Breast epithelium (tissue), 4 donors: ENCODE measurements at places on chromosomes 13 and 19.

- DNase-seq = peak; percentile 77
These were observed 8.0 kb downstream of the NAPSA start for GRCh38 chr19:50357178-50358100.

DNA sequence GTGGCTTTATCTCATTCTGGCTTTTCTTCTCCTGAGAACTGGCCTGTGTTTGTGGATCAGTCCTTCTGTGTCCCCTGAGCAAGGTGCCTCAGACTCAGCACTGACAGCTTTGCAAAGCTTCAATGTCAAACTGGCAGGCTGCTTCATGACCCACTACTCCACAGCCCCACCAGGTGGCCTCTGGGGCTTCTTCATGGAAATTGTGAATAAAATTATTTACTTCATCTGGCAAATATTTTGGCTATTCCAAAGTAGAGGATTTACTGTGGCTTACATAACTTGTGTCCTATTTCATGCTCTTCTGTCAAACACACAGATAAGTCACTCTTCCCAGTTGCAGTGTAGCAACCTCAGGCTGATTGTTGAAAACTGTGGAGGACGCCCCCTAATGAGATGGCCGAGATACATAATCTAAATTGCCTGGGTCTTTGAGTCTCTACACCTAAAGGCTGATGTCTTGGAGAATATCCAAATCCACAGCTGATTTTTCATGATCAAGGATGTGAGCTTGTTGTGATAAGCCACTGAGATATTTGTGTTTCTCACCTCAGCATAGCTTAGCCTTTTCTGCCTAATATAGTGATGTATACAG, 721.9 kb upstream of the SLC10A2 start:
- DNase-seq = no peak

DNA sequence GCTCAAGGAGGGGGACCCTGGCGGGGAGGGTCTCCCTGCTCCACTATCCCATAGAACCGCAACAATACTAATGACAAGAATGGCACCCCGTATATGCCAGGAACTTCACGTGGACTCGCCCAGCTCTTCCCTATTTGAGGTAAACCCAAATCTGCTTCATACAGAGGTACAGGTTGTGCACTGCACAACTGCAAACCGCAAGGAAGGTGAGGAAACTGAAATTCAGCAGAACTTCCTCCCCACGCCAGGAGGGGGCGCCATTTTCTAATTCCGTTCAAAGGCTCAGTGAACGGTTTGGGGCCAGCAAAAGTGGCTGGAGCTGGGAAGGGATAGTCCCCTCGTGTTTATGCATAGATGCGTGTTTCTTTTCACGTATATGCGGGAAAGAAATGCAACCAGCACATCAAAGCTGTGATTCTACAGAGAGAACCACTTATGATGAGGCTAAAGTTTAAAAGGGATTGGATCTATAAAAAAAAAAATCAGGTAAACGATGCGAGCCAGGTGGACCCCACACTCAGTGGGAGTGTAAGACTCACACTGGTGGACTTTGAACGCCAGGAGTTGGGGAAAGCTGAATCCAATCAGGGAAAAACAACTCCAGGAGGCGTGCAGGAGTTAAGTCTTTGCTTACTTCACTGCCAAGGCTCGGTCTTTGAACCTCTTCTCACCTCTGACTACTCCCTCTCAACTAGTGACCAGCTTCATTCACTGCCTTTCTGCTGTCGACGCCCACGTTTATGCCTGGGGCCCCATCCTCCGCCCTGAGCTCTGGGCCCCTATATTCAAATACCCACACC, 20.3 kb downstream of the C19orf81 start:
- DNase-seq = no peak

- DNase-seq = no peak
These were observed 12.3 kb upstream of the GNG8 start for GRCh38 chr19:46648060-46648960.

DNA sequence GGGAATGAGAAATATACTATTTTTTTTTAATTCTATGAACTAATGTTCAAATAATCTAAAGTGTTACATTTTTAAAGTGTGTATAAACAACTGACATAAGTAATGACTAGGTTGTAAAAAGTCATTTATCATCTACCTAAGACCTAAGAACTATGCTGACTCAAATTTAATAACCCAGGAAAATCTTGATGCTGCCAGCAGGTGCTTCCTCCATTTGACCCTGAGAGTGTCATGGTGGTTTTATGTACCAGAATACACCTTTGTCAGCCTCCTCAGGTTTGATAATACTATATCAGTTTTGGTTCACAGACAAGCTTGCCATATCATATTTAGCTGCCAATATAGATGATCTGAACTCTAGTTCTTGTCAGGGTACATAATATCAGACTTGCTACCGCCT, 1151.2 kb downstream of the PCDH17 start:
- DNase-seq = no peak

DNA sequence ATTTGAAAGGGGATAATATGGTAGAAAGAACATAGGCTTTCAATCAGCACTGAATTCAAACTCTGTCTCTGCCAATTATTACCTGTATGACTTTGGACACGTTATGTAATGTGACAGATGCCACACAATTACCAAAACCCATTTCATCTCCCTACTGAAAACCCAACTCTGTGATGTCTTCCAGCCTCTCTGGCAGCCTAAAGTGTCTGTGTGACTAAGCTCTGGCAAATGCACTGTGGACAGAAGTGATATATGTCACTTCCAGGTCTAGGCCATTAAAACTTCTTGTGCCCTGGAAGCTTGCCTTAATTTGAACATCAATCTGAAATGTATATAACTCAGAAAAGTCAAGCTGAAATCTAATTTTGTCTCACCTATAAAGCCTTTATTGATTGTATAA, 552.0 kb downstream of the RFC3 start:
- no peak for DNase-seq

- no peak for DNase-seq
These were observed 8.1 kb upstream of the HCN2 start for GRCh38 chr19:581399-582111.

GRCh38 chr19:31648347-31648746, 299.1 kb upstream of the TSHZ3 start:
- DNase-seq = no peak

- DNase-seq = no peak
These were observed 21.9 kb upstream of the ZNF432 start for GRCh38 chr19:52070496-52070895.

GRCh38 chr19:14411938-14412245, 7.2 kb downstream of the DDX39A start:
- no peak for DNase-seq

- DNase-seq = no peak
These were observed 43.4 kb upstream of the MED4 start for GRCh38 chr13:48138270-48138669.

GRCh38 chr13:48579165-48579918, 46.5 kb upstream of the RCBTB2 start:
- no peak for DNase-seq

GRCh38 chr13:80571346-80572307, 230.7 kb upstream of the SPRY2 start:
- DNase-seq = no peak

- DNase-seq = no peak
These were observed 193.3 kb downstream of the SLC7A1 start for GRCh38 chr13:29402166-29402636.

- DNase-seq = peak; percentile 61
These were observed 9.0 kb downstream of the SLC25A15 start for GRCh38 chr13:40798380-40798779.

- DNase-seq = no peak
These were observed 40.8 kb upstream of the TPP2 start for GRCh38 chr13:102555914-102556553.

GRCh38 chr13:67860315-67860714, 630.2 kb upstream of the PCDH9 start:
- no peak for DNase-seq

- no peak for DNase-seq
These were observed 57.6 kb upstream of the ZNF507 start for GRCh38 chr19:32287811-32288227.

- DNase-seq = no peak
These were observed 6.8 kb upstream of the MBNL2 start for GRCh38 chr13:97215325-97215724.

DNA sequence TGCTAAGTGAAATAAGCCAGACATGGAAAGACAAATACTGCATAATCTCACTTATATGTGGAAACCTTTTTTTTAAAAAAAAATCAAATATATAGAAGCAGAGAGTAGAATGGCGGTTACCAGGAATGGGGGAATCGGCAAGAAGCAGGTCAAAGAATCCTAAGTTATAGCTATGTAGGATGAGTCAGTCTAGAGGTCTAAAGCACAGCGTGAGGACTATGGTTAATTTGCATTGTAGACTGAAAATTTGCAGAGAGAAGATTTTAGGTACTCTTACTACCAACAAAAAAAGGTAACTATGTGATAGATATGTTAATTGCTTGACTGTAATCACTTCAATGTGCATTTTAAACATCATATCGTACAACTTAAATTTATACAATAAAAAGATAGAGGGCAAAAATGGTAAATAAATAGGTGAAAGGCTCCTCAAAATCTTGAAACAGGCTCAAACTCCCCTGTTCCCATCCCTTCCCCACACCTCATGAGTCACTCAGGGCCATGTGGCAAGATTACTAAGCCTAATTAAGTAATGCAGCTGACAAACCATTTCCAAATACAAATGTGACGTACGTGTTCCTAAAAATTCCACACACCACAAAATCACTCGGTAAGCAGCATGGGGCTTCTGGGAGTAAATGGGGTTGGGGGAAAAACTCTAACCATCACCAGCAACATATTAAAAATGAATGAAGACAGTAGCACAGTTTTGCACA, 159.0 kb downstream of the USP12 start:
- no peak for DNase-seq

DNA sequence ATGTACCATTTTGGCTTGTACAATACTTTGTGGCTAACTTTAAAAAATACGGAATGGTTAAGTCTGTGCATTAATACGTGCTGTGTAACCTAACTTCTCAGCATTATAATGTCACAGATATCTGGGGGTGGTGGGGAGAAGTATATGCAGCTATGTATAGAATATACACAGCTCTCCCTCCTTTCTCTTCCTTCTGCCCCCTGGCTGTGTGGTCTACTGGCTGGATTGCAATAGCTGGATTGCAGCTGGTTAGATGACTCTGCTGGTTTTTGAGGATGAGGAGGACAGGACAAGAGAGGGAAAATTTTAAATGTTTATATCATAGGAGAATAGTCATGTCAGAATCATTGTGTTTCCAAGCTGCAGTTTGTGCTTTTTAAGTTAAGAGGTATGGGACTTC, 9.7 kb downstream of the RNASEH2B start:
- no peak for DNase-seq

DNA sequence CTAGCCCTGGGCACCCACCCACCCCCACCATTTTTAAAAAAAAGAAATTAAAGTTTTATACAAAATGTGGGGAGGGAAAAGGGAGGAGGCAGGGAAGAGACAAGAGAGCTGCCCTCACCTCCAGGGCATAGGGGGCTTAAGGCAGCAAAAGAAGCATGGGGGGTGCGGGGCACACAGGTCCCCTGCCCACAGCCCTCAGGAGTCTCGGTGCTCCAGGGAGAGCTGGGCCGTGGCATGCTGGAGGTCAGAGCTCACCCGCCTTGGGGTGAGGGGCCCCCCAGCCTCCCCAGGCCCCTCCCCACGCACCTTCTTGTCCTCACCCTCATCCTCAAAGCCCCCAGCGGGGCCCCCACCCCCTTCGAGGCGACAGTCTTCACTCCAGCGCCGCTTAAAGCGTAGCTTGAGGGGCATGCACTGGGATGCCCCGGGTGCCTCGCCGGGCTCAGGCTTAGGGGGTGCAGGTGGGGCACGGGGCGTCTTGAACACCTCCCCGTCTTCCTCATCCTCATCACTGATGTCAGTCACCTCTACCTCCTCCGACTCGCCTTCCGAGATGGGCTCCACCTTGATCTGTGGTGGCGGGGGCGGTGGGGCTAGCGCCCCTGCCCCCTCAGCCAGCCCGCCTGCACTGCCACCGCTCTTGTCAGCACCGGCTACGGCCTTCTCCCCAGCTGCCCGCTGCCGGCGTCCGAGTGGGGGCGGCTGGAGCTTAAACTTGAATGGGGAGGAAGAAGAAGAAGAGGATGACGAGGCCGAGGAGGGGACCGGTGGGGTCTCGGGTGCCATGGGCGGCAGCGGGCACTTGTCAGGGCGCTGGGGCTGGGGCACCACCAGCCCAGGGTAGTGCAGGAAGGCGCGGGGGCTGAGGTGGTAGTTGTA, 6.1 kb upstream of the GSK3A start:
- no peak for DNase-seq

- no peak for DNase-seq
These were observed 1.3 kb downstream of the RFX1 start for GRCh38 chr19:14004619-14005348.

DNA sequence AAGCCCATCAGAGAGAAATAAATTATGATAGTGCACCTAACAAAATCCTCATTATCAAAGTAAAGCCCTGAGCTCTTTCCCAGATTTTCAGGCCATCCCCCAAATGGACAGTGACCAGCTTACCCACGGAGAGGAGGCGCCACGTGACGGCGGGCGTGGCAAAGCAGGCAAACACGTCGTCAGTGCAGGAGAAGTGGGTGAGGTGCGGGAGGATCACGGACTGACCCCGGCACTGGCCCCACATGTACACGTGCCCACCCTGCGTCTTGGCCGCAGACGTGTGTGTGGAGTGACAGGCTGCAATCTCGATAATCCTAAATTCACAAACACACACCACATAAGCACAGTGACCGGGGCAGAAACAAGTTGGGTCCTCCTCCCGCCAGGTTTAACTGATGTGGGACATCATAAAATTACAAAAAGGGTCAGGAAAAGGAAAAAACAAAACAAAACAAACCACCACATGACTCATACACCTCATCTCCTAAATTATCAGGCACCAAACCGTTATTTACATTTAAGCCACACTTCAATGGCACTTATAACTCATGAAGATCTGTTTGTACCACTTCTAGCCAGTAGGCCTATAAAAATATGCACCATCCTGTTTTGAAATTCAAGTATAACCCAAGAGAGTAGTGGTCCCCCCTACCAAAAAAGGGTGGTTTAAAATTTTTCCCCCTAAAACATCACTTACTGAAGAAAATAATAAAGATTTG, 30.1 kb downstream of the RCBTB2 start:
- no peak for DNase-seq

DNA sequence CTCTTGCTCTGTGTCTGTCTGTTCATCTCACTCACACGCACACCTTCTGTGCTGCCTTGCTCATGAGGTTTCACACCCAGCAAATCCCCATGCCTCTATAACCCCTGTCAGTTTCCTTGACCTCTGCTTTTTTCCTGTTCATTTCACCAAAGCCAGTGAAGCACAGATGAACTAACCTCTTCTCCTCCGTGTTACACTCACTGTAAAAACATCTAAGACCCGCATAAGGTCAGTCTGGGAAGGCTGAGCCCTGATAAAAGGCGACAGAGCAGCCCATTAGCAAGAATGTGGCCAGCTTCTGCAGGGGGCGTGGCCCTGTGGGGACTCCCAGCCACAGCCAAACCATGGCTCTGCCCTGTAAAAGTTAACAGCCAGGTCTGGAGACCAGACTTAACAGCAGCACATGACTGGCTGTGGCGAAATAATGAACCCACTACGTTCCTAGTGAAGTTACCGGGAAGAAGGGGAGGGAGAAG, 42.8 kb upstream of the NPAS1 start:
- DNase-seq = no peak

GRCh38 chr13:69633044-69633443, 474.6 kb upstream of the ATXN8OS start:
- no peak for DNase-seq

GRCh38 chr13:77699059-77699680, 1.7 kb downstream of the SLAIN1 start:
- DNase-seq = no peak
